ENCODE measurements at places on chromosomes 11 and 22.

- DNase-seq, result no peak
These were observed 6.3 kb downstream of the PPM1F start for GRCh38 chr22:21946262-21946925.

GRCh38 chr11:87421422-87421821 lies 383.7 kb downstream of the TMEM135 start:
- DNase-seq, result no peak

DNA sequence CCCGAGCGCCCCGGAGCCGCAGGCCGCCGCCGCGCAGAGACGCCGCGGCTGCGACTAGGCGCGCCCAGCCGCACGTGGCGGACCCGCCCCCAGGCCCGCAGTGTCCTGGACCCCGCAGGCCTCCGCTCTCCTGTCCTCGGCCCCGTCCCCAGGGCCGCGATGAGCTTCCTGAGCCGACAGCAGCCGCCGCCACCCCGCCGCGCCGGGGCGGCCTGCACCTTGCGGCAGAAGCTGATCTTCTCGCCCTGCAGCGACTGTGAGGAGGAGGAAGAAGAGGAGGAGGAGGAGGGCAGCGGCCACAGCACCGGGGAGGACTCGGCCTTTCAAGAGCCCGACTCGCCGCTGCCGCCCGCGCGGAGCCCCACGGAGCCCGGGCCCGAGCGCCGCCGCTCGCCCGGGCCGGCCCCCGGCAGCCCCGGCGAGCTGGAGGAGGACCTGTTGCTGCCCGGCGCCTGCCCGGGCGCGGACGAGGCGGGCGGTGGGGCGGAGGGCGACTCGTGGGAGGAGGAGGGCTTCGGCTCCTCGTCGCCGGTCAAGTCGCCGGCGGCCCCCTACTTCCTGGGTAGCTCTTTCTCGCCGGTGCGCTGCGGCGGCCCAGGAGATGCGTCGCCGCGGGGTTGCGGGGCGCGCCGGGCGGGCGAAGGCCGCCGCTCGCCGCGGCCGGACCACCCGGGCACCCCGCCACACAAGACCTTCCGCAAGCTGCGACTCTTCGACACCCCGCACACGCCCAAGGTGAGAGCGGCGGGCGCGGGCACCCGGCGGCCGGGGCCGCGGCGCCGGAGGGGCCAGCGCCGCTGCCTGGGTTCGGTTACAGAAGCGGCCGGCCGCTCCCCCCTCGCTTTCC lies 528 bp downstream of the WEE1 start:
- peak; percentile 47 for DNase-seq

DNA sequence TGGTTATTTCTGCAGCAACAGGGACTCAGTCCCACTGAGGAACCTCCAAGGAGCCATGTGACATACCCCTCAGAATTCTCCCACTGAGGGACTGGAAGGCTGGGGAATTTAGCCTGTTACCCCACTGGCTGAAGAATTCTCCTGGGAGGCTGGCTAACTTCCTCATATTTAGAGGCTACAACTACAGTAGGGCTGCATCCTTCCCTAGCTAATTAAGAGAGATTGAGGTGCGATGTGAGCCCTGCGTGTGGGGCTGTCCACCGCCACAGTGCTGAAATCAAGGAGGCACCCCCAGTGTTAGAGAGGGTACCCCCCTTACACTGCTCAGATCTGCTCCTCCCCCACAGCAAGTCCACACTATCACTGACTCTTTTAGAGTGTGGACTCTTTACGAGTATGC lies 21.1 kb downstream of the EIF3F start:
- no peak for DNase-seq

GRCh38 chr11:4539603-4540219 lies 5.3 kb upstream of the OR52M1 start:
- peak; percentile 6 for DNase-seq

Data from NK-92 treated with Interleukin-12 subunit alpha and Interleukin-12 subunit beta, amount 100 ng/mL, for 24 hours (cell line).